ENCODE measurements at places on chromosomes 7 and 10.

DNA sequence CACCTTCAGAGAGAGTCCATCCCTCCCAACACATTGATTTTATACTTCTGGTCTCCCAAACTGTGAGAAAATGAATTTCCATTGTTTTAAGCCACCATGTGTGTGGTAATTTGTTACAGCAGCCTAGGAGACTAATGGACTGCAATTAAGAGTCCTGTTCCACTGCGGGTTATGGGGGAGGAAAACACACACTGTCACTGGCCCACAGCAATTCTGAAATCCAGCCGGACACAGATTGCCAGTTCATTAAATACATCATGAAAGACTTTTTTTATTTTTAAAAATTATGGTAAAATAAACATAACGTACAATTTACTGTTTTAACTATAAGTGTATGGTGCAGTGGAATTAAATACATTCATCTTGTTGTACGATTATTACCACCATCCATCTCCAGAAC is 193.4 kb upstream of the GRB10 start:
- DNase-seq, result no peak

DNA sequence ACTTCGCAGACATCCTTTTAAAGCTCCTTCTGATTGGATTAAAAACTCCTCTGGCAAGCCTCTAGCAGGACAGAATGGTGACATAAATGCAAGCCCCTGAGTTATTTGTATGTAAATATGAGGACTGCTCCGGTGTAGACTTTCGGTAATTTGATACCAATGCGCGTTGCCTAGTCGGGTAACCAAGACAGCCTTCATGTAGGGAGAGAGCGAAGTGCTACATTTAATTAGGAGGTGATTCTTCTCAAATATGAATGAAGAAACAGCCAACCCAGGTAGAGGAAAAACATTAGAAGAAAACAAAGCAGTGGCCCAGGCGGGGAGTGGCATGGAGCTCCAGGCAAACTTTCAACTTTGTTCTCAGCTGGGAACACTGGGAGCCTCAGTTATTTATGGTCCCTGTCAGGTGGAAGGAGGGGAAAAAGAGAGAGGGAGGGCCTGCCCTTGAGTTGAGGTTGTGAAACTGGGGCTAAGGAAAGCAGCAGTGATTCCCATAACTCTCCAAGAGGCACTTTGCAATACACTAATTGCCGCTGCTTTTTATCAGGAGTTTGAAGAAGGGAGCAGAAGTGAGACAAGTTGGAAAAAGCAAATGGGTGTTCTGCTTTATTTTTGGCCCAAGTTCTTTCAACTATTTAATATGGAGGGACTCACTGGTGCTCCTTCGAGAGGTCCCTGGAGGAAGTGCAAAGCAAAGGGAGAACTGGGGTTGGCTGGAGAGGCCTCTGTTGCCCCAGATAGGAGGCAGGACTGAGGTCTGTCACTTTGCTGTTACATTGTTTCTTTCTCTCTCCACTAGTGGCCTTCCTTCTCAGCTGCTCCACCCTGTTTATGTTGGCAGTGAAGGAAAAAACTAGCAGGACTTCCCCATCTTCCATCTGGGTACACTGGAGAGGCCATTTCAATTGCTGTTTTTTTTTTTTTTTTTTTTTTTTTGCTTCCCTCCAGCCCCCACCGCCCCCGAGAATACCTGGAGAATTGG is 234.6 kb upstream of the CCDC6 start:
- DNase-seq, result peak; percentile 60

GRCh38 chr7:5597772-5598171 is 174.1 kb upstream of the TNRC18 start:
- no peak for DNase-seq

GRCh38 chr7:101238226-101239182 is 902 bp upstream of the CLDN15 start:
- DNase-seq, result no peak

DNA sequence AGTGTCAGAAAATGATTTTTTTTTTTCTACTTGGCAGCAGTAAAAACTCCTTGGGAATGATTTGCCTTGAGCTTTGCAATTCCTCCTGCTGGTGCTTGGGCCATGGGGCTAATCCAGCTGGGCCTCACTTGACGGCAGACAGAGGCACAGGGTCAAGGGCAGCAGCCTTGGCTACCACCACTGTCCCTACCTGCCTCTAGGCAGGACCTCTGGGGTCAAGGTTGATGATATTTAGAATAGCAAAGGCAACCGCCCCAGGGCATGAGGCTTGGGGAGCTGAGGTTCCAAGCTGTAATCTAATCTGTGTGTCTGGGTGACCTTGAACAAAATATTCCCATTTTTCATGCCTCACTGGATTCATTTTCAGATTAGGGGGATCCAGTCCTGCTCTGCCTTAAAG is 327.4 kb downstream of the PLXNA4 start:
- no peak for DNase-seq

DNA sequence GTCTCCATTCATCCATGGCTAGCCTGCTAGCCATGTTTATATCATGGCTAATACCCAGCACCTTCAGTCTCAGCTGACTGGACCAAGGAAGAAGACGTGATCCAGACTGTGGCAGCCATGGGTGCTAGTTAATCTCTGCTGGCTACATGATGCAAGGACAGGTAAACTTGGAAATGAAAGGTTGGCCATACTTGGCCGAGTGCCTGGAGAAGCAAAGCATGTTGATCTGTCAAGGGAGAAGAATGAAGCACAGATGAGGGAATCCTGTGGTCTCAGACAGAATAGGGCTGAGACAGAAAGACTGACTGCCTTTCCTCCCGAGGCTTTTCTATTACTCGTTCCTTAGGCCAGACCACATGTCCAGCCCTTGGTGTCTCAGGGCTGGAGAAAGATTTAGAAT is 41.1 kb downstream of the CPVL start:
- no peak for DNase-seq

GRCh38 chr10:110885932-110886674 is 14.4 kb downstream of the PDCD4 start:
- no peak for DNase-seq

DNA sequence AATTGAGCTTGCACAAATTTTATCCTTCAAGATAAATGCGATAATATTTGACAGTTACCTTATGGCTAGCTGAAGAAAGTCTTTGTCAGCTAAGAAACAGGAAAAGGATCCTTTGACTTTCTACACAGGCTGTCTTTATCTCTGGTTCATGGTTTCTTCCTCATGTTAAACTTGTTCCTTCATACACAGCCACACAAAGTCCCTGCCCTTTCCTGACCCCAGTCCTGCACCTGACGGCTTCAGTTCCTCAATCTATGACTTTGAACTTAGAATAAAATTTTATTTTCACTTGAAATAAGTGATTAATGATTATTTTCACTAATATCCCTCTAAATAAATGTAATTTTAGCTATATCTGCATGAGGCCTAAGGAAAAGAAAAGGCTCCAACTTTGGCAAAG is 77.8 kb upstream of the PRSS1 start:
- no peak for DNase-seq

GRCh38 chr10:13219685-13220670 is 14.2 kb downstream of the UCMA start:
- no peak for DNase-seq

Measured in NCI-H1436 treated with DMSO at 0.1 percent for 48 hours (cell line).